ENCODE measurements at places on chromosomes 2 and 18.

DNA sequence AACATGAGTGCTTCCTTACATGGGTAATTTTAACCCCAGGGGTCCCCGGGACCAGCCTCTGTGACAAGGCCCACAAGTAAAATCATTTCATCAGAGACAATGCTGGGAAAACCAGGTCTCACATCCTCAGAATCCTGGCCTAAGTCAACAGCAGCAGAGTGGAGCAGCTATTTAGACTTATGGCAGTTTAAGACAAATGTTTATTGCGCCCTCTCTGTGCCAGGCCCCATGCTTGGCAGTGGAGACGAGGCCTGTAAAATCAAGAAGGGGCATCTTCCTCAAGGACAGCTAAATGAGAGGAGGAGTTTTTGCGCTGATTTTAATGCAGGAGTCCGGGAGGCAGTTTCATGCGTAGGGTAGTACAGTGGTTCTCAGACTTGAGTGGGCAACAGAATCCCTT, 56.0 kb upstream of the ACAA2 start:
- H3K27ac ChIP-seq: no peak overlapping the region
- DNase-seq: no peak
- H3K4me3 ChIP-seq: no peak overlapping the region
- H3K27me3 ChIP-seq: peaks cover 7% of the 10 kb centered on the region
- no peaks in the 10 kb centered on the region for H3K4me1 ChIP-seq

DNA sequence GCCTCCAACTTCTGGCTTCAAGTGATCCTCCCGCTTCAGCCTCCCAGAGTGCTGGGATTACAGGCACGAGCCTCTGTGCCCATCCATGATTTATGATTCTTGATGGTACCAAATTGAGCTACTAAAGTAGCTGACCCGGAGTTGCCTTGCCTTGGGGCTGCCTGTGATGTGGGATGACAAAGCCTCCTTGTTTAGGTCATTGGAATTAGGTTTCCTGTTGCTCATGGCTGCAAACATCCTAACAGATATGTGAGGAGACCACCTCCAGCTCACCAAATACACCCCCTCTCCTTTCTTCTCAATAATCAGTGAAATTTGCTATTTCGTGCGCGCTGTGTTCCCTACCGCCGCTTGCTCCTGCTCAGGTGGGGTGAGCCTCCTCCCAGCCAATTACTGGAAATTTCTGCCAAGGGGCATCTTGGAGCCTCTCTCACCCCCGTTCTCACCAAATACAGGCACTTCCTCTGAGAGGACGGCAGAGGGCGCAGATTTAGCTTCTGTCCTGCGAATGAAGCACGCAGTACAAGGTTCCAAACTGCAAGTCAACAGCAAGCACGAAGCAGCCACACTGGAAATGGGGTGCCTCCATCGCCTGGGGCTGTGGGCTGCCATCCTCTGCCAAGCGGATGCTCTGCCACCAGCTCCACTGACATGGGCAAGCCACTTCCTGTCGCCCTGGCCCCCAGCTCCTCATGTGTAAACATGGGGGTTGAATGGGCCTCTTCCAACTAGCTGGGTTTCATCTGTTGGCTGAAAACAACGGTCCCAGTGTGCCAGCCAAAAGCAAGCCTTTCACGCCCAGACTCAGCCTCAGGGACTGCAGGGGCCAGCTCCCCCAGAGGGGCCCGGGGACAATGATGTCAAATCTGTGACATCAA, 71.7 kb downstream of the NCAPH start:
- H3K27ac ChIP-seq: peak overlapping the region; percentile 72
- H3K4me3 ChIP-seq: no peak overlapping the region
- H3K36me3 ChIP-seq: no peaks in the 10 kb centered on the region
- H3K27me3 ChIP-seq: peaks cover 5% of the 10 kb centered on the region

- no peaks in the 10 kb centered on the region for H3K36me3 ChIP-seq
- no peak overlapping the region for H3K27ac ChIP-seq
- no peak overlapping the region for H3K4me3 ChIP-seq
- peaks cover 5% of the 10 kb centered on the region for H3K27me3 ChIP-seq
- H3K4me1 ChIP-seq: no peaks in the 10 kb centered on the region
These were observed 4.2 kb downstream of the TEX51 start for GRCh38 chr2:126902859-126903258.

DNA sequence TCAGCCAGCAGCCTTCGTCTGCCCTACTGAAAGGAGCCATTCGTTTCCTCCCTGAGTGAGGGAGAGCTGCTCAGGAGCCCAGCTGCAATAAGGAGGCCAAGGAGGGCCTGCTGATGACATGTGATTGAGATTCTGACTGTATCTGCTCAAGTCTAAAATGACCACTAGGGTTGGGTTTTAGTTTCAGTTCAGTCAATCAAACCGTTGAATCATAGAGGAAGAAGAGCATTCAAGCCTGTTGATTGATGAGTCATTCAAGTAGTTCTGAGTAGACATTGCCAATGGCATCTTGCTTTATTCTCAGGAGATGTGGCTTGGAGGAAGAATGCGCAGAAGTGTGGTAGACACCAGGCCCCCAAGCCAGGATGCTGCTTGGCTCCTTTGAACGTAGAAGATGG, 19.9 kb upstream of the BCL2L11 start:
- peaks cover 41% of the 10 kb centered on the region for H3K27me3 ChIP-seq
- peak overlapping the region; percentile 10 for H3K27ac ChIP-seq
- H3K36me3 ChIP-seq: no peaks in the 10 kb centered on the region
- no peak overlapping the region for H3K4me3 ChIP-seq
- DNase-seq: no peak

- no peaks in the 10 kb centered on the region for H3K36me3 ChIP-seq
- DNase-seq: no peak
- H3K27ac ChIP-seq: no peak within 1 kb of the TSS
- H3K4me1 ChIP-seq: no peaks in the 10 kb centered on the region
- peaks cover 3% of the 10 kb centered on the region for H3K27me3 ChIP-seq
These were observed at the start of gene CTNNA2 for GRCh38 chr2:79512442-79513401. TSS of gene CTNNA2 (plus strand) at chr2:79513051.

DNA sequence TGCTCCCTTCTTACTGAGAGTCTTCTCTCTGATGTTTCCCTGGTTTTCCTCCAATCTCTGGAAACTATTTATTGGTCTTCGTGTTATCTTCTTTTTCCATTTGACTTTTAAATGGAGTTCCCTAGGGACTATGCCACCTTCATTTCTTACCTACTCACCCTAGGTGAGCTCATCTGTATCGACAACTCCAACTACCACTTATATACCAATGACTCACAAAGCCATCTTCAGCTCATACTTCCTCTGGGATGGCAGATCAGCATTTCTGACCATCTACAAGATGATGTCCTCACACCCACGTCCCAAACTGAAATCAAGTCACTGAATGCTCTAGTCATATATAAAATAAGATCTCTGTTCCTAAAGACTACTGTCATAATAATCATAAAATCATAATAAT, 40.6 kb downstream of the CFAP210 start:
- DNase-seq: no peak
- H3K36me3 ChIP-seq: no peaks in the 10 kb centered on the region
- H3K27ac ChIP-seq: no peak overlapping the region
- peaks cover 19% of the 10 kb centered on the region for H3K27me3 ChIP-seq
- H3K4me1 ChIP-seq: no peaks in the 10 kb centered on the region
- H3K4me3 ChIP-seq: no peak overlapping the region

GRCh38 chr2:121689356-121689755, 40.1 kb upstream of the CLASP1 start:
- no peaks in the 10 kb centered on the region for H3K27me3 ChIP-seq
- H3K4me1 ChIP-seq: peaks cover 4% of the 10 kb centered on the region
- DNase-seq: no peak
- peaks cover under 1% of the 10 kb centered on the region for H3K36me3 ChIP-seq

- H3K4me3 ChIP-seq: no peak overlapping the region
- peaks cover 9% of the 10 kb centered on the region for H3K4me1 ChIP-seq
- no peaks in the 10 kb centered on the region for H3K36me3 ChIP-seq
- DNase-seq: peak; percentile 12
- peaks cover 9% of the 10 kb centered on the region for H3K27me3 ChIP-seq
These were observed 93.8 kb downstream of the NRP2 start for GRCh38 chr2:205776139-205776538.

DNA sequence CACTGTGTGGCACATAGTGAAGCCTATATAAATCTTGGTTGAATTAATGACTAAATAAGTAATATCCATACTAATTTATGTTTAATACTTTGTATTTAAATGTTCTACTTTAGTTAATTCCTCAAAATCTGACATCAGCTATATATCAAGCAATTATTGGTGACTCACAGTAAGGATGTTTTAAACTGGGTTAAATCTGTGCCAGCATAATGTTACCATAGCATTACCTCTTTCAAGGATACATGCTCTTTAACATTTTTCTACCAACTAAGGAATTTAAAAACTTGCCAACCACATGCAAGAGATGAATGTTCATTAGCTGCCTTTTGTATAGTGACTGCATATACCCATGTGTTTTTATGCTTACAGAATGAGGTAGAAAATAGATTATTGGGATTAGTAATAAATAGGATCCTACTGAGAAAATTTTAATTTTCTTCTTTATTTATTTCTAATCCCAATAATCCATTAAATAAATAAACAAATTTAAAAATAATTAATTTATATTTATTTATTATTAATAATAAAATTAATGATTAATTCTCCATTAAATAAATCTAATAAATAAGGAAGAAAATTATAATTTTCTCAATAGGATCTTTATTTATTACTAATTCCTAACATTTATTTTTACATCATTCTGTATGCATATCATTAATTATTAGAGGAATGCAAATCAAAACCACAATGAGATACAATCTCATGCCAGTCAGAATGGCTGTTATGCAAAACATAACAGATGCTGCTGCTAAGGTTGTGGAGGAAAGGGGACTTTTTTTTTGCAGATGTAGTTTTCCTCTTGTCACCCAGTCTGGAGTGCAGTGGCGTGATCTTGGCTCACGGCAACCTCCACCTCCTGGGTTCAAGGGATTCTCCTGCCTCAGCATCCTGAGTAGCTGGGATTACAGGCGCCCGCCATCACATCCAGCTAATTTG, 410.7 kb upstream of the DSEL start:
- no peak overlapping the region for H3K27ac ChIP-seq
- no peak for DNase-seq
- H3K27me3 ChIP-seq: no peaks in the 10 kb centered on the region
- no peaks in the 10 kb centered on the region for H3K4me1 ChIP-seq
- H3K4me3 ChIP-seq: no peak overlapping the region
- H3K36me3 ChIP-seq: no peaks in the 10 kb centered on the region

DNA sequence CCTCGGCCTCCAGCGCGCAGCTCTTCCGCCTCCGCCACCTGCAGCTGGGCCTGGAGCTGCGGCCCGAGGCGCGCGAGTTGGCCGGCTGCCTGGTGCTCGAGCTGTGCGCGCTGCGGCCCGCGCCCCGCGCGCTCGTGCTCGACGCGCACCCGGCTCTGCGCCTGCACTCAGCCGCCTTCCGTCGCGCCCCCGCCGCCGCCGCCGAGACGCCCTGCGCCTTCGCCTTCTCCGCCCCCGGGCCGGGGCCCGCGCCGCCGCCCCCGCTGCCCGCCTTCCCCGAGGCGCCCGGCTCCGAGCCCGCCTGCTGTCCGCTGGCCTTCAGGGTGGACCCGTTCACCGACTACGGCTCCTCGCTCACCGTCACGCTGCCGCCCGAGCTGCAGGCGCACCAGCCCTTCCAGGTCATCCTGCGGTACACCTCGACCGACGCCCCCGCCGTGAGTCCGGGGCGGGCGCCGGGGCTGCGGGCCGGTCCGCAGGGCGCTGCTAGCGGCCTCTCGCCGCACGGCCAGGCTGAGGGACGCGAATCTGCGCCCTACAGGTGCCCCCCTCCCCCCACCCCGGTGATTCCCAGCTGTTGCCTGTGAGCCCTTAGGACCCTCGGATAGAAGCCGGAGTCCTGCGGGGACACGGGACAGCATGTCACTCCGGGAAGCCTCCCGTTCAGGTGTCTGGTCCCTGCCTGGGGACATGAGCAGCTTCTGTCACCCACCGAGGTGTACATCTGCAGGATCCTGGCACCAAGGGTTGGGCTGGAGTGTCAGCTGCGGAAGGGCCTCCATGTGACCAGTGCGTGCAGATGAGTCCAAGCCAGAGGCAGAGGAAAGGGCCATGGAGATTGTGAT, 616 bp downstream of the RNPEPL1 start:
- H3K27me3 ChIP-seq: no peaks in the 10 kb centered on the region
- DNase-seq: peak; percentile 54
- peaks cover 59% of the 10 kb centered on the region for H3K4me1 ChIP-seq
- H3K36me3 ChIP-seq: peaks cover 16% of the 10 kb centered on the region

DNA sequence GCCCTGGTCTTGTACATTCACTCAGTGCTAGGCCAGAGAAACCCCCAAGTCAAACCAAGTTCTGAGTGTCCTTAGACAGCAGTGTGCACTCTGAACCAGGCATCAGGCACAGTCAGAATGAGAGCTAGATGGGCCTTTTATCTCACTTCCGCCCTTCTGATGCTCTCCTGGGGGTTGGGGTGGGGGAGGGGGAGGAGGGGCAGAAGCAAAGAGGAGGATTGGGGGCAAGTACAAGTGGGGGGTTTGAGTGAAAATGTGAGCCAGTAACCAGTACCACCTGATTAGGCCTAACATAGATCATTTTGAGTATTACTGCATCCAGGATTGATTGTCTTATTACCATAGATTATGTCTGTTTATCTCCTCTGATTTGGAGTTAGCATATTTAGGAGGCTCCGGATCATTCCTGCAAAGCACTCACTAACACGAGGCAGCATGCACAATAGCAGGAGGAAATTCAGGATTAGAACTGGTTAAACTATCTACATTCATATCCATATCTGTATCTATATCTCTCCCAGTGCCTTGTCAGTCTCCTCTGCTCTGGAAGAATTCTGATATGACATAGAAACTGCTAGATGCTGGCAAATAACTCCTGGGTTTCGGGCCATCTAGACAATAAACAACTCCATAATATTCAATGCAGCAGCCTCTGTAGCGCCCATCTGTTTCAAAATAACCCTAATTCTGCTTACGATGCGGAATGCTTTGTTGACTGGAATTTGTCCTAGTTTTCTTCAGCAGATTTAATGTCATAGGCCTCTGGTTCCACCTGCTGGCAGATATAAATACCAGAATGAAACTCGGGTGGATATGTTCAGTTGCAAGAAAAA, 149.1 kb downstream of the RHBDD1 start:
- H3K27ac ChIP-seq: no peak overlapping the region
- H3K27me3 ChIP-seq: no peaks in the 10 kb centered on the region
- peaks cover 21% of the 10 kb centered on the region for H3K4me1 ChIP-seq
- peak; percentile 9 for DNase-seq
- no peak overlapping the region for H3K4me3 ChIP-seq

GRCh38 chr2:7438855-7439254, 521.6 kb downstream of the RNF144A start:
- H3K36me3 ChIP-seq: peaks cover 39% of the 10 kb centered on the region
- peak overlapping the region; percentile 27 for H3K4me3 ChIP-seq
- peak overlapping the region; percentile 90 for H3K27ac ChIP-seq
- DNase-seq: no peak
- H3K4me1 ChIP-seq: peaks cover 95% of the 10 kb centered on the region

DNA sequence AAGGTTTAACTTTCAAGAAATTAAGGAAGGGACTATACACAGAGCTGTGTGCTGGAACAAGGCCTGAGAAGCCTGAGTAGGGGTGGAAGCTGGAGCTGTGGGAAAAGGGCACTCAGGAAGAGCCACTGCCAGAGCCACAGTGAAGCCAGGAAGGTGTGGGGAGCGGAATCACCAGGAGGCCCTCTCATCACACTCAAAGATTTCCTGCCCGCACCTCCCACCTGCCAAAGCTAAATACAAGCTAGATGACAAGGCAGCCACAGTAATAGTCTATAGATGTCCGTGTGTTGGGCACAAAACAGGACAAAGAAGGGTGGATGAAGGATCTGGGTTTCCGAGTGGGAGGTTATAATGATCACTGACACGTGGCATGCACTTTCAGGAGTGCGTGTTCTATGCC, 126.0 kb downstream of the ZNF532 start:
- H3K4me1 ChIP-seq: no peaks in the 10 kb centered on the region
- H3K27ac ChIP-seq: no peak overlapping the region
- DNase-seq: no peak
- no peaks in the 10 kb centered on the region for H3K36me3 ChIP-seq

GRCh38 chr2:145495590-145495989, 975.7 kb upstream of the ZEB2 start:
- no peak overlapping the region for H3K27ac ChIP-seq
- no peaks in the 10 kb centered on the region for H3K4me1 ChIP-seq
- no peak for DNase-seq
- no peaks in the 10 kb centered on the region for H3K27me3 ChIP-seq

Data from activated T-helper 1 cell treated with anti-CD3 and anti-CD28 coated beads, Interleukin-12 subunit alpha, Interleukin-12 subunit beta, Interleukin-2, Interleukin-4 antibody, amounts not matched to agents 30 ng/mL and 10 ng/mL and 1 ng/mL, durations not matched to agents 14 hours and 24 hours and 36 hours (primary cell).